Activated CD8-positive, alpha-beta memory T cell treated with anti-CD3 and anti-CD28 coated beads, Interleukin-2, amount 10 ng/mL, durations not matched to agents 7 days and 5 days (primary cell): ENCODE measurements at places on chromosomes 4 and X. TPM values are rescaled to one million over a fixed set of nuclear protein-coding genes. Genes with fewer than 3 reads are reported as not detected.

Gene TFE3
- 34.1 TPM for total RNA-seq

Gene PRSS12
- not detected for total RNA-seq

Gene GAGE1
- total RNA-seq, result not detected

Gene ANOS1
- total RNA-seq, result not detected

Gene PCGF3
- 49.0 TPM for total RNA-seq

Gene MSMO1
- total RNA-seq, result 56.7 TPM

Gene SPANXA2
- not detected for total RNA-seq

Gene DGKQ
- 22.9 TPM for total RNA-seq

Gene CYBB
- total RNA-seq, result not detected

Gene GAGE12H
- total RNA-seq, result not detected

Gene ODAPH
- total RNA-seq, result 0.41 TPM

Gene TRPC3
- 2.1 TPM for total RNA-seq

Gene ETDB
- not detected for total RNA-seq

Gene ERVMER34-1
- not detected for total RNA-seq
